Stimulated activated CD8-positive, alpha-beta memory T cell treated with anti-CD3 and anti-CD28 coated beads, Interleukin-2, amount 100 ng/mL, for 1 hour (primary cell): ENCODE measurements at places on chromosomes 5 and 9.

DNA sequence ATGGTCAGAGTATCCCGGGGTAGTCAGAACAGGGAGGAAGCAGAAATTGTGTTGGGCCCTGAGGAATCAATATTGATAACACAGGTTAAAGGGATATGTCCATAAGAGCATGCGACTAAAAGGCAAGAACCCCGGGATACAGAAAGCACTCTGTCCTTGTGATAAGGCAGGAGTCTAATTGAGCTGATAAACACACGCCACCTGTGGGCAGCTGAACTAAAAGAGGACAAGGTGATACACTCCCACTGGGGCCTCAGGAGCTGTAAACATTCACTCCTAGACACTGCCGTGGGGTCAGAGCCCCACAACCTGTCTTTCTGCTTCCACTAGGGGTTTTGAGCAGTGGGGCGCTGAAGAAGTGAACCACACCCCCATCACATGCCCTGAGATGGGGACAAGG lies 144.7 kb upstream of the MPDZ start:
- DNase-seq = no peak

- DNase-seq = no peak
Measured at GRCh38 chr9:135349212-135350002, 130.2 kb upstream of the PPP1R26 start.

- no peak for DNase-seq
Measured at GRCh38 chr5:156361436-156362109, 34.6 kb downstream of the SGCD start.

DNA sequence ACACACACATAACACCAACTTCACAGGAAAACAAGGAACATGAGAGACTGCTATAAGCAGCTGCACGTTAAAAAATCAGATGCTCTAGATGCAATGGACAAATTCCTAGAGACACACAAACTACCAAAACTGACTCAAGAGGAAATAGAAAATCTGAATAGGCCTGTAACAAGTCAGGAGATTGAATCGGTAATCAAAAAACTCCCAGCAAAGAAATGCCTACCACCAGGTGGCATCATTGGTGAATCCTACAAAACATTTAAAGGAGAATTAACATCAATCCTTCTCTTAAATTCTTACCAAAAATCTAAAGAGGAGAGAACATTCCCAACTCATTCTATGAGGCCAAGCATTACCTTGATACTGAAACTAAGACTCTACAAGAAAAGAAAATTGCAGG lies 54.9 kb downstream of the NDST1 start:
- DNase-seq = no peak

DNA sequence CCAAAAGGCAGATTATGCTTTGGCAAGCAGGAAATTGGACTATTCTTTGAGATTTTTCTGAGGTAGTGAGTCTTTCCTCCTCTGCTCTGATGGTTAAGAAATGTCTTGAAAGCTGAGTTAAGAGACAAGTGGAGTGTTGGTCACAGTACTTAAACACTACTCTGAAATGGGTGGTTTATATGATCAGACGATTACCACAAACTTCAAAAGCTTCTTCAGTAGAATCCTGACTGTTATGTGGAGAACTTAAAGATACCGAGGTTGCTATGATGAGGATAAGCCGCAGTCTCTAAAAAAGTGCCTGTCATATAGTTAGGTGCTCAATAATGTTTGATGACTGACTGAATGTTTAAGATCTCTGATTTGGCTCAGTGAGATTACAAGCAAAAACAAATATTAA lies 24.3 kb downstream of the GCNT4 start:
- DNase-seq = no peak

DNA sequence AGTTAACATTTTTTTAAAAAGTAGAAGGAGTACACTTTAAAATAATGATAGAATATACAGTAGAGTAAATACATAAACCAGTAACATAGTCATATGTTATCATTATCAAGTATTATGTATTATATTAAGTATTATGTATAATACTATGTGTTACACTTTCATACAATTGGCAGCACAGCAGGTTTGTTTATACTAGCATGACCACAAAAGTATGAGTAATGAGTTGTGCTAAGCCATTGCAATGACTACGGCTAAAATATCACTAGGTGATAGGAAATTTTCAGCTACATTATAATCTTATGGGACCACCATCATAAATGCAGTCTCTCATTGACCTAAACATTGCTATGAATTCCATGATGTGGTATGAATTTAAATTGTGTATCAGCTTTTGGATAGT lies 506.0 kb downstream of the HTR1A start:
- no peak for DNase-seq

GRCh38 chr9:129141066-129142041 lies 30.1 kb downstream of the PTPA start:
- peak; percentile 26 for DNase-seq

DNA sequence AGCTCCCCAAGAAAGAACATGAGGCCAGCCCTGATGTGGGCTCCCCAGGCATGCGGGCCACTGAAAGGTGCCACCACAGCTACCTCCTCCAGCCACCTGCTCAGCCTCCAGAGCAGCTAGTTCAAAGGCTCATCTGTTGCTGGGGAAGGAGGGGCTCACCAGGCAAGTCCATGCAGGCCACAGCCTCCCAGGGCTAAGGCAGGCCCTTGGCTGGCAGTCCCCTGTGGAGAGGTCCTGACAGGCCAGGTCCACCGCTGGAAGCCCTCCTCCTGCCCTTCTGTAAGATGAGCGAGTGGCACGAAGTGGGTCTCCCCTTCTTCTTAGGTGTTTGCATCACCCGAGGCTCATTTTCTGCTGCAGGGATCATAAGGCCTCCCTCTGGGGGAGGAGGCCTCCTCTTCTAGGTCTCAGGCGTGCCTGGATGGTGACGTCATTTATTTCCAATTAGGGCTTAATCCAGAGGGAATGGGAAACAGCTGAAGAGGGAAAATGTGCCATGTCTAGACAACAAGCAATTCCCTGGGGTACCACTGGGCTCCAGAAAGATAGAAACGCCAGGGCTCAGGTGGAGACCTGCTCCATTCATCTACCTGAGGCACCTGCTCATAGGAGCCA lies 91.6 kb downstream of the CFAP90 start:
- no peak for DNase-seq

GRCh38 chr5:146334074-146334533 lies 4.5 kb upstream of the POU4F3 start:
- no peak for DNase-seq

DNA sequence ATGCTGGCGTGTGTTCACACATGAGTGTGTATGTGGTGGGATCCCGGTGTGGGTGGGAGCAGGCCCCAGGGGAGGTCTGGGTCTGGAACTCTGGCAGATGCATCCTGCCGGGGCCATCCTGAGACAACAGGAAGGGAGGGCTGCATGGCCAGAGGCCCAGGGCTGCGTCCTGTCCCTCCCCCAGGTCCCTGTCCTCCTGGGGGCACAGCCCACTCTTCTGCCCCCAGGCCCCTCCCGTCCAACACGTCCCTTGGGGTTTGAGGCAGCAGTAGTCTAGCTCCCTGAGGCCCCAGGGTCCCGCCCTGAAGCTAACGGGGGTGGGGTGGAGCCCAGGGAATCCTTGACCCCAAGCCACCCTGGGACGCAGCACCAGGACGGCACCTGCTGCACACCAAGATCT lies 16.6 kb downstream of the FLT4 start:
- DNase-seq = no peak

- DNase-seq = no peak
Measured at GRCh38 chr9:87500491-87501270, 3.0 kb downstream of the DAPK1 start.

- DNase-seq = no peak
Measured at GRCh38 chr9:114181607-114182409, 26.5 kb downstream of the COL27A1 start.

- DNase-seq = no peak
Measured at GRCh38 chr5:172150514-172151425, 37.3 kb downstream of the STK10 start.

GRCh38 chr5:67149951-67150523 lies 46.6 kb downstream of the CD180 start:
- no peak for DNase-seq

DNA sequence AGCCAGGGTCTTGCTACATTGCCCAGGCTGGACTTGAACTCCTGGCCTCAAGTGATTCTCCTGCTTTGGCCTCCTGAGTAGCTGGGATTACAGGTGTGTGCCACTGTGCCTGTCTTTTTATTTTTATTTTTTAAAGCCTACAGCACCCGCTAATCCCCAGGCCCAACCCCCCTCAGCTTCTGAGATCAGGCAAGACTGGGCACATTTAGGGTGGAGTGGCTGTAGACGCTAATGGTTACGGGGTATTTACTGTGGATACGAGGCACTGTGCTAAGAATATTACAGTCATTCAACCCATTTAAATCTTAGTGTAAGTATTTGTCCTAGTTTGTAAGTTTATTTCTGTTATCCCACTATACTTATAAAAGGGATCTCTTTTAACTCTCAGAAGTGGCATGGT lies 175.2 kb downstream of the FANCC start:
- DNase-seq = no peak

- no peak for DNase-seq
Measured at GRCh38 chr5:150077996-150078801, 8.2 kb downstream of the CSF1R start.

DNA sequence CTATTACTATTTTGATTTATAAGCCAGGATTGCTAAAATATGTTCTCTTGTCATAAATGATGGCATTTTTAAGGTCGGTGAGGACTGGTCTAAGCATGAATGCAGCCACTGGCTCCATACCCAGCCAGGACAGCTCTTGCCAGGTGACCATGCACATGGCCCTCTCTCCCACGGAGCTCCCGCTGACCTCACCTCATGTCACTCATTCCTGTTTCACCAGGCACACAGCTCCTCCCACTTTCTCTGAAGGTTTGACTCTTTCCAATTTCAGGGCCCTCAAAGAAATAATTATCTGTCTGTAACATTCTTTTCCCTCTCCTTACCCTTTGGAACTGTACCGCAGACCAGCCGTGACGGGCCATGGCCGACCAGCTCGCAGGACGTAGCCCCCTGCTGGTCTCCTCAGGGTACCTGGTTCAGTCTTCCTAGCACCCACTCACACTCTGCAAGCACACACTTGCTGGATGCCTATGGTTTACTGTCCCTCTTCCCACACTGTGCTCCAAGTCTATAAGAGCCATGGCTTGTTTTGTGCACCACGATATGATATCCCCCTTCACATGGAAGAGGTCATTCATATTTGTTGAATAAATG lies 72.5 kb downstream of the LIFR start:
- DNase-seq = no peak

DNA sequence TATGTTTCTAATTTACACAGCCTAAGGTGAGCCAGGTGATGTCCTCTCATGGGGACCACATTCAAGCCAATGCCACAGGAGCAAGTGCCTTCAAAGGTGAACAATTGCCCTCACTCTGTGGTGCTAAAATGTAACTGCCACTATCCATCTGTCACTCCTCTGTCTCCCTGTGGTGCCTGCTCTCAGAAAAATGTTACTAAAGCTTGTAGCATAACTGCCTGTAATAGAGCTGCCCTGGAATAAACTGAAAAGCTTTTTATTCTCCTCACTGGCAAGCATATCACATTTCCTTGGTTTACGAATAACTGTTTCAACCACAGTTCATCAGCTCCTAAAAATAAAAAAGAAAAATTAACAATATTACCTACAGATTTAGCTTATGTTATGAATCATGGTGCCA lies 142.4 kb downstream of the ST8SIA4 start:
- DNase-seq = no peak

GRCh38 chr5:124661317-124662141 lies 84.9 kb downstream of the ZNF608 start:
- DNase-seq = no peak

DNA sequence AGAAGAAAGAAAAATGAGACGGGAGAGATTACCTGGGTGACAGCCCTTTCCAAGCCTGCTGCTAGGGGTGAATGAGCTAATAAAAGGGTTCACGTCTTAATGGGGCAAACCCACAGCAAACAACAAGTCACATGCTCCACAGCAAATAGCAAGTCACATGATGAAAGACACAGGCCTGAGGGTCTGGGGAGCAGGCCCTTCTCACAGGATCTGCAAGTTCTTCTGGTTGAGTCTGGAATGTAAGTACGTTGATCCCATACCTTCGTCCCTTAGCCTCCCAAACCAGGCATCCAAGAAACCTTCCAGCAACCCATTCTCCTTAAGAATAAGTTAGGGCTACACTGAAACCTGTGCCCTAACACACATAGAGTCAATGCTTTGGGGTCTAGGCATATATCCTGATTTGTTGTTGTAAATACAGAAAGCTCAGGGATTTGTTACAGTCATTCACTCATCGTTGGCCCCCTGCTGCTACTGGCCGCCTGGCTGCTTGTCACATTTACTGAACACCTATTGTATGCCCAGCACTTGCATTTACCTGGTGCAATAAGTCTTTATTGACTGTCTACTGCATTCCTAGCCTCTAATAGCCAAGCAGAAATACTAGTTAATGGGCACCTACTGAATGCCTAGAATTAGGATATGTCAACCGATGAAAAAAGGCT lies 43.3 kb upstream of the MSX2 start:
- DNase-seq = no peak

DNA sequence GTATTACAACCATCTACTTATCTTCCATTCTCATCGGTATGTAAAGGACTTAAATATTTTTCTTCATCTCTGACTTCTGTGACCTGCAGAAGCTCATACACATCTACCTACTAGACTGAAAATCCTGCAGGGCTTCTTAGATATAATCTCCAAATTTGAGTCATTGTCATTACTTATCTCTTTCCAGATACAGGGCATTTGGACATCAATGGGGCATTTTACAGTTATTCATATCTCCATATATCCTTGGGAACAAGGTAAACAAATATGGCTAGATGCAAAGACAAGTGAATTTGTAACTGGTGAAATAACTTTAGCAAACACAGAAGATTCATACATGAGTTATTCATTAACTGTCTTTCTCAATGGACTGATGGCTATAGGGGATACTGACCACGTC lies 37.7 kb upstream of the IL7R start:
- DNase-seq = no peak

GRCh38 chr9:87425202-87425601 lies 72.5 kb upstream of the DAPK1 start:
- no peak for DNase-seq

- DNase-seq = no peak
Measured at GRCh38 chr5:179142434-179143198, 82.4 kb downstream of the ZNF354C start.

DNA sequence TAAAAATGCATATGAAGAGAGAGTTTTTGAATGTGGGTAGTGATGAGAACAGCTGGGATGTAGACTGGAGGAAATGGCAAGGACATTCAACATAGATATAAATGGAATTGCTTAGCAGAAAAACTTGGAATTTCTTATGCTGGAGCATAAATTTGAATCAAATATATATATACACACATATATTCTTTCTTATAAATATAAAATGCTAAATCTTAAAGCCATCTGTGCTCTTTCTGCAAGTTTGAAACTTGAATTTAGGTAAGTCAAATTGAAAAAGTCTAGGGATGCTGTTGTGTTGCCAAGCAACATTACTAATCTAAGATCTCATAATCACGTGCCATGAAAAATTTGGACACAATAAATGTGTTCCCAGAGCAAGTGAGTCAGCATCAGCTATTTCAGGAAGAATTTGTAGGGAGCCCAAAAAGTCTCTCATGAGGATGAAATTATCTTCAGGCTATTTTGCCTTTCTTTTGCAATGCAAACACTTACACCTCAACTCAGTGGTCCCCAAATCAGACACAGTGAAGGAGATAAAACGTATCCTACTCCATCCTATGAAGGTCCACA lies 58.4 kb upstream of the ALDH1A1 start:
- no peak for DNase-seq

GRCh38 chr9:16821344-16821743 lies 49.1 kb downstream of the BNC2 start:
- no peak for DNase-seq

GRCh38 chr9:131240047-131240921 lies 36.0 kb downstream of the FAM78A start:
- no peak for DNase-seq

GRCh38 chr5:179451828-179452196 lies 98.5 kb upstream of the RUFY1 start:
- DNase-seq = no peak

- no peak for DNase-seq
Measured at GRCh38 chr5:36740259-36740898, 134.0 kb downstream of the SLC1A3 start.
